Spinal cord (tissue), 10 donors: ENCODE measurements at places on chromosomes 5 and 9.

GRCh38 chr9:129175515-129175824, 2.6 kb downstream of the IER5L start:
- H3K4me1 ChIP-seq: peaks cover 58% of the 10 kb centered on the region
- H3K4me3 ChIP-seq: peak overlapping the region; percentile 66
- peaks cover 17% of the 10 kb centered on the region for H3K27me3 ChIP-seq
- DNase-seq: no peak
- no peaks in the 10 kb centered on the region for H3K36me3 ChIP-seq

GRCh38 chr9:77793849-77794248, 145.7 kb upstream of the GNA14 start:
- no peaks in the 10 kb centered on the region for H3K4me1 ChIP-seq
- no peak overlapping the region for H3K4me3 ChIP-seq
- H3K27ac ChIP-seq: no peak overlapping the region
- H3K27me3 ChIP-seq: no peaks in the 10 kb centered on the region

- H3K27ac ChIP-seq: no peak overlapping the region
- peaks cover 11% of the 10 kb centered on the region for H3K36me3 ChIP-seq
- H3K27me3 ChIP-seq: no peaks in the 10 kb centered on the region
- no peak overlapping the region for H3K4me3 ChIP-seq
- no peak for DNase-seq
- peaks cover 13% of the 10 kb centered on the region for H3K4me1 ChIP-seq
Measured at GRCh38 chr5:141951332-141951781, 6.6 kb downstream of the PCDH12 start.

- H3K36me3 ChIP-seq: no peaks in the 10 kb centered on the region
- H3K27me3 ChIP-seq: no peaks in the 10 kb centered on the region
- no peaks in the 10 kb centered on the region for H3K4me1 ChIP-seq
- no peak for DNase-seq
- no peak overlapping the region for H3K27ac ChIP-seq
Measured at GRCh38 chr5:67941614-67942401, 273.7 kb upstream of the PIK3R1 start.

DNA sequence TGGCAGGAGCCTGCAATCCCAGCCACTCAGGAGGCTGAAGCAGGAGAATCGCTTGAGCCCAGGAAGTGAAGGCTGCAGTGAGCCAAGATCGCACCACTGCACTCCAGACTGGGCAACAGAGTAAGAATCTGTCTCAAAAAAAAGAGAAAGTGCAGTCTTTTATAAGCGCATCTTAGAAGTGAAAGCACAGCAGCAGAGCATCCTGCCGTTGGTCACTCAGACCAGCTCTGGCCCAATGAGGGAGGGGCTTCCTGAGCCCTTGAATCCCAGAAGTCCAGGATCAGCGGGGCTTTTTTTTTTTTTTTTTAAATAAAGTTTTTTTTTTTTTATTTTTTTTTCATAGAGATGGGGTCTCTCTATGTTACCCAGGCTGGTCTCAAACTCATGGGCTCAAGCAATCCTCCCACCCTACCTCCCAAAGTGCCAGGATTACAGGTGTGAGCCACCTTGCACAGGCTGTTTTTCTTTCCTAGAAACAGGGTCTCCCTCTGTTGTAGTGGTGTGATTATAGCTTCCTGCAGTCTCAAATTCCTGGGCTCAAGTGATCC, 42.3 kb downstream of the NAIF1 start:
- no peak for DNase-seq
- no peaks in the 10 kb centered on the region for H3K4me1 ChIP-seq
- H3K27ac ChIP-seq: no peak overlapping the region
- H3K27me3 ChIP-seq: no peaks in the 10 kb centered on the region
- no peaks in the 10 kb centered on the region for H3K36me3 ChIP-seq
- H3K4me3 ChIP-seq: no peak overlapping the region

DNA sequence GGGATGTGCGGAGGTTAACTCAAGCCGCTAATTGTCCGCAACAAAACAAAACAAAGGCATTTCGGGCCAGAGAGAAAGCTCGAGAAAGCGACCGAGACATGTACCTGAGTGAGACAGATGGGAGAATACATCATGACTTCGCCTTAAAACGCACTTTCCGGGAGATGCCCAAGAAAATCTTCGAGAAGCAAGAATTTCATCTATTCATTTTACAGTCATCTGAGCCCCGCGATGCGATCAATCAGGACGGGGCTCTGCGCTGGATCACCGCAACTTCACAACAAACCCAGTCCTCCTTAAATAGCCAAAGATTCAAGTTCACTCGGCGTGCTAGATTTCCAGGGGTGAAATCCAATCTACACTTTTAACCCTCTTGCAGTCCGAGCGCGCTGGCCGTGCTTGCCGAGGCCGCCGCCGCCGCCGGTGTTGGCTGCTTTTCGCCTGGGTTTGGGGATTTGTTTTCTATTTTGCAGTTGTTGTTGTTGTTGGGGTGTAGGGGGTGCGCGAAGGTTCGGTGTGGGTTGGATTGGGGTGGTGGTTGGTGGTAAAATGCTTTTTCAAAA, 482 bp downstream of the NFIB start:
- no peaks in the 10 kb centered on the region for H3K36me3 ChIP-seq
- peak; percentile 60 for DNase-seq
- H3K27ac ChIP-seq: peak overlapping the region; percentile 97
- peaks cover 14% of the 10 kb centered on the region for H3K4me1 ChIP-seq
- H3K27me3 ChIP-seq: peaks cover 7% of the 10 kb centered on the region

GRCh38 chr5:142770650-142771609, 753 bp downstream of the ARHGAP26 start:
- no peaks in the 10 kb centered on the region for H3K27me3 ChIP-seq
- peaks cover 14% of the 10 kb centered on the region for H3K4me1 ChIP-seq
- H3K36me3 ChIP-seq: no peaks in the 10 kb centered on the region
- peak overlapping the region; percentile 93 for H3K27ac ChIP-seq
- DNase-seq: peak; percentile 70
- H3K4me3 ChIP-seq: peak overlapping the region; percentile 98

DNA sequence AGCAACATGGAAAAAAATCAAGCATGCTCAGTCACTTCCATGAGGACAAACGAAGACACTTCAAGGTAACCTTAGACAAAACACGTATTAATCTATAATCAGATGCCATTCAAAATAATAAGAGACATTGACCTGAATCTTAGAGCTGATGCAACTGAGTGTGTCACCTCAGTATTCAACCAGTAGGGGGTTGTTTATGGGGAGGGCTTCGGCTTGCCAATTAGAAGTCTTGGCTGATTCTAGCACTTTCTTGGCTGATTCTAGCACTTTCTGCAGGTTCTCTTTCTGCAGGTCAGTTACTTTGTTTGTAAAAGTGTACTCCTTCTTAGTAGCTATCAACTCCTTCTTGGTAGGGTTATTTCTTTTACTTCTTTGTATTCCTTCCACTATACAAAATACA, 317.6 kb downstream of the ENC1 start:
- no peak overlapping the region for H3K4me3 ChIP-seq
- no peak overlapping the region for H3K27ac ChIP-seq
- no peak for DNase-seq
- H3K4me1 ChIP-seq: no peaks in the 10 kb centered on the region

DNA sequence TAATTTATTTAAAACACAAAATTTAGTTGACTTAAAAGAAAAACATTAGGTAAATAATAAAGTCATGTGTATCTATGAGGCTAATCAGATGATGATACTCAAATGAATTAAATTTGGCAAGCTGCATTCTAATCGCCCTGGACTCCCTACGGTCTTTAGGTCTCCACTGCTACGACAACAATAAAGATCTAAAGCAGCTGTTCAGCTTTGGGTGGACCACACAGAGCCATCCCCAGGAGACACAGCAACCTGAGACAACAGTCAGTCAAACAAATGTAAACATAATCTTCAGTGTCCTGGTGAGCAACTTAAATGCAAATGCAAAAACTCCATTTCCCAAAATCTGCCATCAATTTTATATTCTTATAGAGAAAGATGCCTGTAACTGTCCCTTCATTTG, 65.5 kb downstream of the MCTP1 start:
- DNase-seq: no peak
- no peak overlapping the region for H3K27ac ChIP-seq
- H3K27me3 ChIP-seq: no peaks in the 10 kb centered on the region

GRCh38 chr5:155085282-155085989, 71.9 kb downstream of the KIF4B start:
- no peaks in the 10 kb centered on the region for H3K27me3 ChIP-seq
- no peak overlapping the region for H3K27ac ChIP-seq
- no peak overlapping the region for H3K4me3 ChIP-seq
- H3K36me3 ChIP-seq: no peaks in the 10 kb centered on the region

DNA sequence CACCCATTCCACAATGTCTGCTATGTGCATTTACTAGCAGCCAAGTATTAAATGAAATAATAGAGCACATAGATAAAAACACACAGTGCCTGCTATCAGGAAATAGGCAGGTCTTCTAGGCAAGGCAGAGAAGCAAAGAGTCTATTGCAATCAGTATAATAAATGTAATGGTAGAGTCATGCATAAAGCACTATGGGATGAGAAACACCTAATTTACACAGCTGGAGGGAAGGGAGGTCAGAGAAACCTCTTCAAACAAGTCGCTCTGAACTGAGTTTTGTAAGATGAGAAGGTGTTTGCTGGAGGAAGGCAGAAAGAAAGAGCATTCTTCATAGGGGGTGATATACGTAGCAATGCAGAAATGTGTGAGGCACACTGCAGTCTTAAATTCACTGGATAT, 341.0 kb upstream of the DMAC1 start:
- no peaks in the 10 kb centered on the region for H3K27me3 ChIP-seq
- H3K36me3 ChIP-seq: no peaks in the 10 kb centered on the region
- DNase-seq: no peak
- H3K4me1 ChIP-seq: no peaks in the 10 kb centered on the region
- no peak overlapping the region for H3K4me3 ChIP-seq
- no peak overlapping the region for H3K27ac ChIP-seq

- no peak overlapping the region for H3K27ac ChIP-seq
- H3K4me1 ChIP-seq: no peaks in the 10 kb centered on the region
- no peaks in the 10 kb centered on the region for H3K27me3 ChIP-seq
- DNase-seq: no peak
- H3K4me3 ChIP-seq: no peak overlapping the region
Measured at GRCh38 chr9:130731355-130731754, 37.8 kb downstream of the EXOSC2 start.
